ENCODE measurements at places on chromosomes 16 and 17.

DNA sequence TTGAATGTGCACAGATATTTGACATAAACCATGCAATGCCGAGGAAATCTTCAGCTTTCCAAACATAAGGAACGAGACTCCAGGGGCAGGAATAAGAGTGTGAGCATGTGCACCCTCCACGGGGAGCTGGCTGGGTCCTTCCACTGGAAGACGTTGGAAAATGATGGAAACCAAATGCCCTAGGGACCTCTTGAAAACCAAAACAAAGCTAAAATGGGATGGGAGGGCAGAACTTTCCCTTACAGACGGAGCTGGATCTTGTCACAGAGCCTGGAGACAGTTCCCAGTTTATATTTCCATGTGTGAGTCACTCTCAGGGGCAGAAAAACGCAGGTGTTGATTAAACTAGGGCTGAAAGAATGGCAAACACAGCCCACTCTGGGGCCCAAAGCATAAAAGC lies 34.4 kb upstream of the DNAH17 start:
- no peak for DNase-seq

GRCh38 chr16:50136399-50136798 lies 16.7 kb upstream of the TENT4B start:
- DNase-seq: no peak

DNA sequence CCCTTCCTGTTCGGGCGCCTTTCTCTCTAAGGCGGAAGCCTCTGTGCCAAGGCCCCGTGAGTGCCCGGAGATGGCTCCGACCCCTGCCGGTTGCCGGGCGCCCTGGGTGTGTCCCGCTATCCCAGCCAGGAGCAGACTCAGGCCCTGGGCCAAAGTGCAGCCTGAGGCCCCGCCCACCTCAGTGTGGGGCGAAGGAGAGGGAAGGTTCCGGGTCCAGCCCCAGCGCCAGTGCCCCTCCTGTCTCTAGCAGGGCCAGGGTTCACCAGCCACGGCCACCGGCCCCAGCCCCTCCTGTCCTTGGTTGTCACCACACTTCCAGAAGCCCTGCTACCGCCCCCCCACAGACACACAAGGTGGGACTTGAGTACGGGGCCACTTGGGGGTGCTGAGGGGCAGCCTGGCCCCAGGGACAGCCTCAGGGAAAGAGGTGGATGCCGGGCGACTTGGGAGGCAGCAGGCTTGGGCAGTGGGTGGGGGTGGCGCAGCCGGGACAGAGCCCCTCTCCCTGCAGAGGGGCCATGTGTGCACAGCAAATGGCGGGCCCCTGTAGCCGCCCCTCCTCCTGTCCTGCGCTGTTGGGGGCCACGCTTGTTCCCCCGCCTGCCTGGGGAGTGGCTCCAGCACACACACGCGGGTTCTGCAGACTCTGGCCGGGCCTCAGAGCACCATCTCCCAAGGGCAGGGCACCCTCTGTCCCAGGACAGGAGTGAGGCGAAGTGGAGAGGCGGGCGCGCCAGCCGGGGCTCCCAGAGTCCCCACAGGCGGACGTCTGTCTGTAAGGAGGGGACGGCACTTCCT lies 6.0 kb downstream of the C1QTNF8 start:
- no peak for DNase-seq

GRCh38 chr16:30151091-30151490 lies 28.1 kb upstream of the MAPK3 start:
- no peak for DNase-seq

DNA sequence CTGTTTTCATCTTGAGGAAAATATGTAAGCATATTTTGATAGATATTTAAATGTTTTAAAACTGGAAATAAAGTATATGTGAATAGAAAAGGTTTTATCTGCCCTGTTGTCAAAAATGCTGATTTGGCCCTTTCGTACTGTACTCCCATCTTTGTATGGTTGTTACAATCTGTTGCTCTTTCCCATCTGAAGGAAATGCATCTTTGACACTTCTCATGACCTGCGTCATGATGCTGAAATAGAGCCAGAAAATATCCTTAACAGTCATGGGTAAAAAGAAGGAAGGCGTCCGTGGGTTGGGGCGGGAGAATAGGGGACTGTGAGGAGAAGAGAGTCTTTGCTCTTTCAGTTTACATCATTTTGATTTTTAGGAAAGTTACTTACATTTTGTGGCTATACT lies 327.7 kb downstream of the BCAS3 start:
- no peak for DNase-seq

- no peak for DNase-seq
Measured at GRCh38 chr17:81317961-81318605, 23.0 kb upstream of the SLC38A10 start.

DNA sequence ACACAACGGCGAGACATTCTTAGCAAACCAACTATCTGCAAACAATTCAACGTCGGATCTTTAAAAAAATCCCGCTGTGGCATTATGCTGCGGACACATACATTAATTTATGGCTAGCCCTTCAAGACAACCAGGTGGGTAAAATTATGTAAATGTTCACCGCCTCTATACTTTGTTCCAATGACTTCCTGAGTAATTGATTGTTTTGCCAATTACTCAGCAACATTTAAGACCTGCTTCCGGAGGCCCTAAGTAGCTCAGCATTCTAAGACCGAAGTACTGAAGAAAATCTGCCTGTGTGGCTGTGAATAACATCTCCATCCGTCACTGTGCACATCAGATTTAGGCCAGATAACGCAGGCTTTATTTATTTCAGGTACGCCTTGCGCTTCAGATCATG lies 23.3 kb downstream of the QPRT start:
- no peak for DNase-seq
